ENCODE measurements at places on chromosomes 4 and X.

- no peak for ATAC-seq
Observed at GRCh38 chrX:38634665-38635064, 73.3 kb downstream of the TSPAN7 start.

DNA sequence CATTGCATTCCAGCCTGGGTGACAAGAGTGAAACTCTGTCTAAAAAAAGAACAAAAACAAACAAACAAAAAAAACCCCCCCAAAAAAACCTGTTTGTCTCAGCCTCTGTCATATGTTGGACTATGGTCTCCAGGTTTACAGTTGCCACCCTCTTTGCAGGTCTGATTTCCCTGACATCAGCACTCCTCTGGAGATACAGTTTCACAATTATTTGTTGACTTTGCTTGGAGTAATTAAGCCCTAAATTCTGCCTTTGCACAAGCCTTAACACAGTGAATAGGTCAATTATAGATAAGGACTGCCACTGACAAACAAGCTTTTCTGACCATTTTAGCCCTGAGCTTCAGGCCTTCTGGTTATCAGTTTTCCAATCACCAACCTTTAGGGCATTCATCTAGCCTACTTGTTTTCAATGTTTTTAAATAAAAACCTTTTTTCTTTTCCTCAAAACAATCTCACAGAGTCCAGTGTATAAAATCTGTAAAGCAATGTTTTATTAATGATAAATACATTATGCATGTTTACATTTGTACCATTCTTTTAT is 20.4 kb upstream of the MAPK10 start:
- peak; percentile 32 for ATAC-seq

- no peak for ATAC-seq
Observed at GRCh38 chr4:91914176-91914804, 389.5 kb upstream of the GRID2 start.

- no peak for ATAC-seq
Observed at GRCh38 chr4:168679819-168680218, 183.0 kb downstream of the PALLD start.

- ATAC-seq = no peak
Observed at GRCh38 chr4:97548186-97548585, 595.1 kb downstream of the STPG2 start.

DNA sequence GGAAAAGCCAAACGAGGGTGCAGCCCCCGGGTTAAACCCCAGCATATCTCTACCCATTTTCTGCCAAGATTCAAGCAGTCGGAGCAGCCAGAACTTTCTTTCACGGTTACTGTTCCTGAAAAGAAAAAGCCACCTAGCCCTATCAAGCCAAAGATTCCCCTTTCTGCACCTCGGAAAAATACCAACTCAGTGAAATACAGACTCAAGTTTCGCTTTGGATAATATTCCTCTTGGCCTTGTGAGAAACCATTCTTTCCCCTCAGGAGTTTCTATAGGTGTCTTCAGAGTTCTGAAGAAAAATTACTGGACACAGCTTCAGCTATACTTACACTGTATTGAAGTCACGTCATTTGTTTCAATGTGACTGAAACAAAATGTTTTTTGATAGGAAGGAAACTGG is 20.0 kb downstream of the FGF5 start:
- ATAC-seq = no peak

DNA sequence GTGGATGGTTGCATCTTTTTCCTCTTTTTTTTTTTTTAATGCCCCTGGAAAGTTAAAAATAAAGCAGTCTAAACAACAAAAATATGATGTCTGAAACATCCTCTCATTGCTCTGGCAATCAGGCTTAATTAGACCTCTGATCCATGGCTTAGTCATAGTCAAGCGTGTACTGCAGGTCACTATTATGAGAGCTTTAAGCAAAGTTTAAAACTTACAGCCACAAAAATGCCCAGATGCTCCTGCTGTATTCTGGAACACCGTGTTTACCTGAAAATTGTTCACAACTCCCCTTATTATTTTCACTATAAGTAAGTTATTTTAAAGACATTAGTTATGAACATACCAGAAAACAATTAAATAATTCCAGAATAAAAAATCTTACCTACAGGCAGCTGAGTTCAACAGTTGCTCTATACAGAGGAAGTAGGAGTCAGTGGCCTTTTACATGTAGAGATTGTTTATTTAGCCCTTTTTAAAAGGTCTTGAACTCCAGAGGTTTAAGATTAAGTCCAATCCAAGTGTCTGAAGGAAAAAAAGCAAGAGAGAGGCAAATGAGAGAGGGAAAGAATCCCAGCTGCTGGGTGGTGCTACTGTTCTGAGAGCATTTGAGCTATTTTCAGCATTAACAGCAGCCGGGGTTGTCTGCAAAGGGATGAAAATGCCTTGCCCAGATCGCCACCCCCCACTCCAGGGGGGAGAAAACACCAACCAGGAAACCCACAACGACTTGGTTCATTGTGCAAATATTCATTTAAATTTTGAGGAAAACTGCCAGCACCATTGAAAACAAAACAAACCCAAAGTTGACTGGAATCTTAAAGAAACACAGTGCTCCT is 36.9 kb downstream of the SORBS2 start:
- no peak for ATAC-seq
